ENCODE measurements at places on chromosomes 5 and 9.

GRCh38 chr5:73436535-73437100 lies 12.0 kb downstream of the FOXD1 start:
- no peak for DNase-seq

DNA sequence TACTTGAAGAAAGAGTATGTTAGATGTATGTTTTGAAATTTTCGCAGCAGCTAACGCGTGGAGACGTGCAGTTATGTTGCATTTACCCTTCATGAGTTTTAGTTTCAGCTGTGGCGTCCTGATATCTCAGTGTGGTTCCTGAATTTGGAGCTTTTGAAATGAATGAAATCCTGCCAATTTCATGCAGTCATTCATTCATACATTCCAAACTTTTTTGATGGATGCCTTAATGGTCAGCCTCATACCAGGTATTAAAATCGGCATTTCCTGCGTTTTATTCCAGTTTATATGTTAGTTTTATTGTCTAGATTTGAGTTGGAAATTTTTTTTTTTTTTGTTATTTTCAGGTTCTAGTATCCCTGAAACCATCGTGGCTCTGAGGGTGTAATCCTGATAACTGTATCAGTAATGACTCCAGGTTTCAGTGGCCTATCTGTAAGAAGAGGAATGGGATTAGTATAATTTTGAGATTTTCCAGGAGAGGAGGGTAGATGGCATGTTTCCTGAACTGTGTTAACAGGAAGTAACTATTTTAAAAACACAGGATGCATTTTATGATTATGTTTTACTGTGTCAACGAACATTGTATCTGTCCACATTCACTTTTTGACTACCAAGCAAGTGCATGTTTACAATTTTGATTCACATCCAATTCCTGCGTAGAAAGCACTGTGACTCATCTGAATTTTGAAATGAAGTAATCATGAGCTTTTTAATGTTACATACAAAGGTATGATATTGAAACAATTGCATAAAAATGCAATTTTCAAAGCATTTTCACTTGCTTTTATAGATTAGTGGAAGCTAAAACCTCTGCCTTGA lies 1.0 kb downstream of the FOCAD start:
- no peak for DNase-seq

DNA sequence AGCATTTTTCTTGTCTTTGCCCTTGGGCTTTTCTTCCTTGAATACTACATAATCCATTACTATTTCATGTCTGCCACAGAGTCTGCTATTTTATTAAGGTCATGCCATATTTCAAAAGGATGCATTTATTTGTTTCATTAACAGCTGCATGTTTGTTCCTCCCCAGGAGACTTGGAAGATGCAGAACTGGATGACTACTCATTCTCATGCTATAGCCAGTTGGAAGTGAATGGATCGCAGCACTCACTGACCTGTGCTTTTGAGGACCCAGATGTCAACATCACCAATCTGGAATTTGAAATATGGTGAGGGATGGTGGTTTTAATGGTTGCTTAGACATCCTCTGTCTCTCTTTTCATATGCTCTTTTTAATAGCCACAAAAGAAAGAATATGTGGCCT lies 4.0 kb downstream of the IL7R start:
- no peak for DNase-seq

DNA sequence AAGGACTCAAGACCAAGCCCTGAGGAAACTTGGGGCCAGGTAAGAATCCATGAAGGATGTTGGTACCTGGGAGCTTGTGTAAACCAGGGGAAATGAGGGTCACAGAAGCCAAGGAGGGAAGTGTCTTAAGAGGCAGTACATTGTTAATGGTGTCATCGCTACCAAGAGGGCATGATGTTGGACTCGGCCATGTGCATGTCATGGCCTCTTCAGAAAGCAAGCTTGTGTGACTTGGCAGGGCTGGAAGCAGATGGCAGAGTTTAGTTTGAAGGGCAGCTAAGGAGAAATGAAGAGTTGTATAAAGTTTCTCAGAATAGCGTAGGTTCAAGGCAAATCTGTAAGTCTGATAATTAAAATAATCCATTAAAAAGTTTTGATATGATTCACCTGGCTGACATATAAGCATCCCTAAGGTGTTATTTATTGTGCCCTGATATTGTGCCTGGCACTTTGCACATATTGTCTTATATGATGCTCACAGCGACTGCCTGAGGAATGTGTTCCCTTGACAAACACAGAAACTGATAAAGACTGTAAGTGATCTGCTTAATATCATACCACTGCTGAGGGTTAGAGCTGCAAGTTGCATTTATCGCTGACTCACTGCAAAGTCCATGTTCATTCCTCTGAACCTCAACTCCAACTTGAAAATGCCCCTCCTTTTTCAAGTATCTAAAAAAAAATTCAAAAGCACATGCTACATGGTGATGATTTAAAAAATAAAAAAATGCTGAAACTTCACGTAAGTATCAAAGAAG lies 81.3 kb upstream of the PTPN3 start:
- DNase-seq, result no peak

DNA sequence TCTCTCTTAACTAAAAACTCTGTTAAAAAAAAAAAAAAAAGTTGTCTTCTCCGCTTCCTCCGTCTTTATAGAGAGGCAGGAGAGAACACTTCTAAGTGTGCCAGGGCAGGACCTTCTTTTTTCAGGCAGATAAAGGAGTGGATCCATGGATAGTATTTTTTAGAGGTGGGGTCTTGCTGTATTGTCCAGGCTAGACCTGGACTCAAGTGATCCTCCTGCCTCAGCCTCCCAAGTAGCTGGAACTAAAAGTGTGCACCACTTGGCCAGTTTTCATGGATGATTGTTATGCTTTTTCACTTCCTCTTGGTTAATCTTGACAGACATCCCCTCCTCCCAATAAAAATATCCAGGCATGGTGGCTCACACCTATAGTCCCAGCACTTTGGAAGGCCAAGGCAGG lies 20.0 kb upstream of the GNE start:
- no peak for DNase-seq

DNA sequence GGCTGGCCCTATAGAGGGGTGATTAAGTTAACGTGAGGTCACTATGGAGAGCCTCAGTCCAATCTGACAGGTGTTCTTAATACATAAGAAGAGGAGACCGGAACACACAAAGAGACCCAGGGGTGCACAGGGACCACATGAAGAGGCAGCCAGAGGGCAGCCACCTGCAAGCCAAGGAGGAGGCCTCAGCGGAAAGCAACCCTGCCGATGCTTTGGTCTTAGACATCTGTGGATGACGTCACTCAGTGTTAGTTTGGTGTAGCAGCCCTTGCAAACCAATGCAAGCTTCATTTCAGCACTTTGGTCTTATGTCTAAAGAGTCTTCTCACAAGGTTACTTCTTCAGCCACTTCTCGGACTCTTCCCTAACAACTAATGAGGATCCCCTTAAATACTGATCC lies 47.6 kb upstream of the GRHPR start:
- DNase-seq, result no peak

DNA sequence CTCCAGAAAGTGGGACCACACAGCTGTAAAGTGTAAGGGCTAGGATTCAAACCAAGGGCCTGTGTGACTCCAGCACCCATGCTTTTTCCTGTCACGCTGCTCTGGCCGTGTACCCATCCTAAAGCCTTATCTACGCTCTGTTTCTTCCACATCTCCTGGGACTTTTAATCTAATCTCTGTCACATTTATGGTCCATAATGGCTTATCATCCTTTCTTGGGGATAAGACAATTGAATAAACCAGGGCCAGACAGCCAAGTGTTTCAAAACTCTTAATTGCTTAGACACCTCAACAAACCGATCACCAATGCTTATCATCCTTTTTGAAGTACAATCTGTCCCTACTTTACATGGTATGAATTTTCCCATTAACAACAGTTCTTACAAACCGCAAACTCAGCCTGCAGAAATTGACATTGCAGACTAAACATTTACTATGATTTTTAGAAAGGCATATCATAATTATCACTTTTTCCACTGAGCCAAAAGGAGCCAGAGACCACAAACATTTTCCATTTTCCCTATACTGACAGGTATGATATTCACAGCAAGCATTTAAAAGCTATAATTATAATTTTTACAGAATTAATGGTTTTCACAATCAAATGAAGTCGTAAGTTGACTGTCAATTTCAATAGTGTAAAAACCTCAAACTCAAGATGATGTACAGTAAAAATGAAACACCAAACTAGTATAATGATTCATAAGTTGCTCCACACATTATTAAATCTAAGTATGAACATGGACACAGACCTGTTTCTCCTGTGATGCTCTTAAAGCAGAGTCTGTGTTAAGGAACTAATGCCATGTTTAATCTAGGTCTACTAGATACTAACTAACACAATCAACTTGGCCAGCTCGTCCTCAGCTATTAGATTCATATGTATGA lies 99.5 kb downstream of the FBXW11 start:
- no peak for DNase-seq

- no peak for DNase-seq
Measured at GRCh38 chr5:12985142-12985541, 959.3 kb downstream of the DNAH5 start.

DNA sequence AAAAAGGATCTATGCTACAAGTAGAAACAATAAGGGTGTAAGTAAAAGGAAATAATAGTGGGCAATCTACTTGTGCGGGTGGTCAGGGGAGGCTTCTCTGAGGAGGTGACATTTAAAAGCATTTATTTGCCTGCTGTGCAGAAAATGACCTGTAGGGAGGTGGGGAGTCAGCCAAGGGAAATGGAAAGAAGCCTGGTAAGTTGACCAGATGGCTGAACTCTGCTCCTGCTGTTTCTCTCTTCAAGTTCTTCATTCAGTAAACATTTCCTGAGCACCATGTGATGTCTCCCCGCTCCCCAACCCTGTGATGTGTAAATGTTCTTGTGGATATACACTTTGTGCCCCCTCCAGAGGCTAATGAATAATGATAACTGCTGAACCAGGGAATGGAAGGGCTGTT lies 9.9 kb upstream of the SPIN1 start:
- DNase-seq, result peak; percentile 26

GRCh38 chr5:113299591-113299990 lies 135.2 kb downstream of the TSSK1B start:
- DNase-seq, result no peak

GRCh38 chr5:146867996-146868708 lies 10.4 kb downstream of the PPP2R2B start:
- DNase-seq, result peak; percentile 45

- DNase-seq, result no peak
Measured at GRCh38 chr9:98168153-98168780, 24.2 kb downstream of the CORO2A start.

DNA sequence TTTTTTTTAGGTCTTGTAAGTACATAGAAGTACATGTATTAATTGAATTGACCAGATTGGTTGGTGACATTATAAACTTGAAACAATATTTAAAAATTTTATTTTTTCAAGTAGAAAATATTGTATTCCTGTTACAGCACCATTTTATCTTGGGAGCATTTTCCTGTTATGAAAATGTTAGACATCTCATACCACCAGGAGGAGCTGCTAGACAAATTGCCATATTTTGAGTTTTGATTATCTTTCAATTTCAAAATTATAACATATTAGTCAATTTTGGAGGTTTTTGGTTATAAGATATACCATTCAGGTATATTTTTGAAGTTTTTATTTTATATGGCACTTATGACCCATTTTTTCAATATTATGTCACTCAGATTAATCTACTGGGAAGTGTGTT lies 84.4 kb downstream of the CNTLN start:
- DNase-seq, result no peak

- DNase-seq, result peak; percentile 19
Measured at GRCh38 chr5:71778678-71779276, 59.7 kb downstream of the CARTPT start.

GRCh38 chr5:147751156-147751830 lies 31.2 kb downstream of the JAKMIP2 start:
- DNase-seq, result peak; percentile 69

GRCh38 chr9:111475195-111475594 lies 9.0 kb downstream of the ECPAS start:
- no peak for DNase-seq

All from NCI-H2171 treated with DMSO at 0.1 percent for 48 hours (cell line).